IPS DF 19.7 (cell line): ENCODE measurements at places on chromosomes 7 and 10.

DNA sequence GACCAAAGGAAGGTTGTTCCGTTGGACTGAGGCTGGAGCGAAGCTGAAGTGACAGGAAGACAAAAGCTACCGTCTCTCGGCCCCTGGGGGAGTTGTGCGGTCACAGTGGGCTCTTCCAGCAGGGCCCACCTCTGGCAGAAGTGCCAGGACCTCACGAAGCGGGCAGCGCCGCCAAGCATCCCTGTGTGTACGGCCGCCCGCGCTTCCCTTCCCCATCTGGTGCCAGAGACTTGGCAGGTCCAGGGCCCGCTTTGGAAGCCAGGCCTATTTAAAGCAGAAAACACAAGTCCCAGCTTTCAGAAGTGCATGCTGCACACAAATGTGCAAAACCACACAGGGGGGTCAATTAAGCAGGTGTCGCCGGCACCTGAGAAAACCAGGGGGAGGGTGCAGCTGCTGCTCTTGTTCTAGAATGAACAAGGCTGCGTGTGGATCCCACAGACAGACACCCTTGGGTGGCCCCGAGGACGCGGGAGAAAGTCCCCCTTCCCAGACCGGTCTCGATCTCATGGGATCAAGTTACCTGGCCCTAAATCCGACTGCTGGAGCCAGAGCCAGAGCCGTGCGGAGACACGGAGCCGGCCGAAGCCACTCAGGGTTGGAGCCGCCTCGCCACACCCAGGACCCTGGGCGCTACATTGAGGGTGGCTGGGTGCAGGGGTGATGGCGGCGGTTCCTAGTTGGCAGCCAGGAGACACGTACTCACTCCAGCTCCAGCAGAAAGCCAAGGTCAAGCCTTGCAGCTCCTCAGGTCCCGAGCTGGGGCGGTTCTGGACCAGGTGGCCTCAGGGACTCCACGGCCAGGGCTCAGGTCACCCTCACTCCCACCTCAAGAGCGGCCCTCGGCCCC is 51.8 kb upstream of the PPP2R2D start:
- no peak for DNase-seq

- no peak for DNase-seq
These were observed 11.3 kb upstream of the TAS2R40 start for GRCh38 chr7:143210541-143210940.

GRCh38 chr7:91835826-91836368 is 44.6 kb downstream of the MTERF1 start:
- DNase-seq, result no peak

DNA sequence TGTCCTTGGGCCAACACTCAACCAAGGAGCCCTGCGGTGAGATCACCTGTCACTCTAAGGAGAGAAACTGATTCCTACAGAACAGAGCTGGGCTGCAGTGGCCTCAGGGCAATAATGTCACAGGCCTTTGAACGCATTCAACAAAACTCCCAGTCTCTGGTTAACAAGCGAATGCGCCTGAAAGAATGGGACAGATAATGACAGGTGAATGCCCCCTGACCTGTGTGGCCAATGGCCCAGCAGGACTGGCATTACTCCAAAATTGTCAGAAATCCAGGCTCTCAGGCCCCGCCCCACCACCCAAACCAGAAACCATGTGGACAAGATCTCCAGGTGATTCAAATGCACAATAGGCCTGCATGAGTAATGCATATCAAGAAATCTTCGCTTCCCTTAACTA is 277.7 kb upstream of the KLF6 start:
- DNase-seq, result no peak

DNA sequence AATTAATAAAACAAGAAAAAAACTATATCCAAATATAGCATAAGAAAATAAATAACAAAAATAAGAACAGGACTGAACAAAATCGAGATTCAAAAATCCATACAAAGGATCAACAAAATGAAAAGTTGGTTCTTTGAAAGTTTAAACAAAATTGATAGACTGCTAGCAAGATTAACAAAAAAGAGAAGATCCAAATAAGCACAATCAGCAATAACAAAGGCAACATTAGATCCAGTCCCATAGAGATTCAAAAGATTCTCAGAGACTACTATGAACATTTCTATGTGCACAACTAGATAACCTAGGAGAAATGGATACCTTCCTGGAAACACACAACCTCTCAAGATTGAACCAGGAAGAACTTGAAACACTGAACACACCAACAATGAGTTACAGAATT is 534.6 kb downstream of the PCDH15 start:
- no peak for DNase-seq

DNA sequence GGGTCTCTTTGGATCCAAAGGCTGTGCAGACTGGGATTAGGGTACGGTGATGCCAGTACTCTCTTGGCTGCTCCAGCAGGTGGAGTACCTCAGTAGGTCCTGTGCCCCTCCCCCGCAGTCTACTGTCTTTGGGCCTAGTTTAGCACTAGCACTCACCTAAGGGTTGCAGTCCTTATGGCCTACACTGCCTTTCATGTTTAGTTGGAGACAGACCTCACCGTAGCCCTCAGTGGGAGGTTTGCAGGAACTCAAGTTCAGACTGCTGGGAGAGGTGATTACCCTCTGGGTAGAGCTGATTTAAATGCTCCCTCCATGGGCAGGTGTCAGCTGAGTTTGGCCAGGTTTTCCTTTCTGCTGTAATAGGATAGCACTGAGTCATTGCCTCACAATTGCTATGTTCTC is 210.8 kb upstream of the TMEM196 start:
- peak; percentile 23 for DNase-seq

DNA sequence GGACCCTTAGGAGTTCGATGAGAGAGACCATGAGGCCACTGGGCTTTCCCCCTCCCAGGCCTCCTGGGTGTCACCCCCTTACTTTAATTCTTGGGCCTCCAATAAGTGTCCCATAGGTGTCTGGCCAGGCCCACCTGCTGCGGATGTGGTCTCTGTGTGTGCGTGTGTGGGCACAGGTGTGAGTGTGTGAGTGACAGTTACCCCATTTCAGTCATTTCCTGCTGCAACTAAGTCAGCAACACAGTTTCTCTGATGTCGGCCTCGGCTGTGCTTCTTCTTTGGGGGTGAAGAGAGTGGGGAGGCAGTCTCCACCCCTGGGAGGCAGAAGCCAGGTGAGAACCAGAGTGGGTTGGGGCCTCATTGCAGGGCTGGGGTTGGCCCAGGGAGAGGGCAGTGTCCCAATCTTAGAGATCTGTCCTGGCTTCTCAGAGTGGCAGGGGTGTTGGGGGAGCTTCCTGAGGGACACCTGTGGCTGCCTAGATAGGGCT is 1.5 kb downstream of the PVRIG start:
- no peak for DNase-seq

DNA sequence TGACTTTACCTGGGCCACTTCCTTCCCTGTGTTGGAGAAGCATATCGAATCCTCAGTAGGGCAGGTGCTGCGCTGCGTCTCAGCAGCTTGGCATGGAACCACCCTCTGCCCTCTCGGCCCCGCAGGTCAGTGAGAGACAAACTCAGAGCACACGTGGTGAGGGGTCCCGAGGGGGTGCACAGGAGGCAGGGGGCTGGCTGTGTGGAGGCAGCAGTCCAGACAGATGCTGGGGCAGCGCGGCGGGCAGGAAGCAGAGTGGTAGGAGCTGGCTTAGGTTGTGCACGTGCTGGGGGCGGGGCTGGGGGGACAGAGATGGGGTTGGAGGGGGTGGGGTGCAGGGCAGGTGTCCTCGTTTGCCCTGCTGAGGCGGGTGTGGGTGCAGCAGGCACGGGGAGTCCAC is 33.1 kb downstream of the NUB1 start:
- no peak for DNase-seq

GRCh38 chr10:30172673-30173072 is 113.3 kb upstream of the JCAD start:
- DNase-seq, result no peak

- DNase-seq, result no peak
These were observed 1019.0 kb upstream of the C7orf33 start for GRCh38 chr7:147571436-147572185.

- DNase-seq, result no peak
These were observed 10.1 kb downstream of the KIF5B start for GRCh38 chr10:32046151-32046550.

DNA sequence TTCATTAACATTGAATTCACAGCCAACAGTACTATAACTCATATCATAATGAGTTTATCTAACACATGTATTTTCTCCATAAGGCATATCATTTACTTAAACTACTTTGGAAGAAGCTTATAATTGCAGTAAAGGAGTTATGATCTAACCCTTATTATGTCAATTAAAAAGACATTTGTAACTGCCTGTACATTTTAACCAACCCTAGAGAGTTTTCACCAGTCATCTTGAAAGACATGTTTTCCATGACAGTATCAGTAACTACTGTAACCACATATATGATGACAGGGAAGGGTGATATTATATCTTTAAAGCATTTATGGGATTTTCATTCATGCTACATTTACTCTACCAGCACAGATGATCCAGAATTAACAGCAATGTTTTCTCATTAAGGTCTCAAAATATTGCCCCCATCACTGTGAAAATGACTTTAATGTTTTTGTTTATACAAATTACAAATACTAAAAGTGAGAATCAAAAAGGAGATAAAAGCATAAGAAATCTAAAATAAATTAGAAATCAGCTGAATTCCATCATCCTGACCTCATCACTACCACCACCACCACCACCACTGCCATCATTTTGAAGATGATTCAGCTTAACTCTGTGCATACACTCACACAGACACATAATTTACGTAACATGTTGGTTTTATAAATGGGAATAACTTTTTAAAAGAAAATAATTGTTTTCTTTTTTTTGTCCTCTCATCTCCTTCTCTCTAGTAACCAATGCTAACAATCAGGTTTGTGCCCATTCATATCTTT is 53.6 kb downstream of the MKLN1 start:
- no peak for DNase-seq

- no peak for DNase-seq
These were observed 172.3 kb downstream of the CHRM2 start for GRCh38 chr7:137040745-137041144.

- DNase-seq, result no peak
These were observed 20.6 kb downstream of the HNRNPA2B1 start for GRCh38 chr7:26179826-26180497.

DNA sequence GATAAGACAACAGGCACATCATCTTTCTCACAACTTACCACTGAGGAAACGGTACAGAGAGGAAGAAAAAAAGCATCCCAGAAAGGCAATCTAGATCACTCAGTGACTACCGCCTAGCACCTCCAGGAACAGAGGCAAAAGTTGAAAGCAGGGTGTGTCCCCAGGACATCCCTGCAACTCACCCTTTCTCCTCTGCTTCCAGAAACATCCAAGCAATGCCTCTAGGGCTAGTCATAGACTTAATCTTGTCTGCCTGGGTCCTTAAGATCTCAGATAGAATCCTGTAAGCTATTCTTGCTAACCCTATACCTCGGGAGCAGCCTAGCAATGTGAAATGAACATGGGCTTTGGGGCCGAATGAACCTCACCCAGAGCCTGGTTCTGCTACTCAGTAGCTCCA is 18.8 kb upstream of the PDCD4 start:
- DNase-seq, result no peak

- DNase-seq, result no peak
These were observed 8.4 kb downstream of the LAMB1 start for GRCh38 chr7:107994421-107995030.

GRCh38 chr7:17406738-17407137 is 108.3 kb downstream of the AHR start:
- DNase-seq, result no peak

DNA sequence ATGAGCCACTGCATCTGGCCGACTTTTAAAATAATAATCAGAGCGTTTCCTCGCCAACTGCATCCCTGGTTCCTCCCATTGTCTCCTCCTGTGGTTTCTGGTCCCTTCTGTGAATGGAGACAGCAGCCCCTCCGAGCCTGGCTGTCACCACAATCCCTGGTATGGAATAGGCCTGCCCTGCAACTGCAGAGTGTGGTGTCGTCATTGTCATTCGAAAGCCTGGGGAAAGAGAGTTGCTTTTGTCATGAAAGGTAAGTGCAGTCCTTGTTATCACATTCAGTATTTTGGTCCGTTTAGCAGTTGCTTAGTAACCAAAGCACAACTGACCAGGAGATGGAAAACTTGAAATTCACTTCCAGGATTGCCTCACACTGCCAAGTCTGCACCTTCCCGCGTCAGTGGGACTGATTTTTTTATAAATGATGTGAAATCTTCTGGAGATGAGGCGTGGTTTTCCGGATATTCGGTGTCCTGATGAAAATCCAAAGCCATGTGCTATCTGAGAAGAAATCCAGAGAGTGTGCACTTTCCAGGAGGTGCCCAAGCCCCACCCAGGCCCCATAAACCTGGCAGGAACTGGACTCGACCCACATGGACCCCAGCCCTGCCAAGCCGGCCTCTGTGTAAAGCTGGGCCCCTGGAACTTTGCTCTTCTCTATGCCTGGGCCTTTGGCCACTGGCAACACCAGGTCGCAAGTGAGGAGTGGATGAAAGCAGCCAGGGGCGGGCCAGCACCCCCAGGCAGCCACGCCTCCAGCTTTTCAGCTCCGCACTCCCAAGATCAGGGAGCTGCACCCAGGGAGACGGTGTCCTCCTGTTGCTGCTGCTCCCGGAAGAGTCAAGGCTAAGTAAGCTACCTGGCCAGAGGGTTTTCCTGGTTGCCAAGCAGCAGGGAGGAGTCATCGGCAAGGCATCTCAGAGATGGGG is 133.7 kb upstream of the SH2B2 start:
- DNase-seq, result peak; percentile 83

DNA sequence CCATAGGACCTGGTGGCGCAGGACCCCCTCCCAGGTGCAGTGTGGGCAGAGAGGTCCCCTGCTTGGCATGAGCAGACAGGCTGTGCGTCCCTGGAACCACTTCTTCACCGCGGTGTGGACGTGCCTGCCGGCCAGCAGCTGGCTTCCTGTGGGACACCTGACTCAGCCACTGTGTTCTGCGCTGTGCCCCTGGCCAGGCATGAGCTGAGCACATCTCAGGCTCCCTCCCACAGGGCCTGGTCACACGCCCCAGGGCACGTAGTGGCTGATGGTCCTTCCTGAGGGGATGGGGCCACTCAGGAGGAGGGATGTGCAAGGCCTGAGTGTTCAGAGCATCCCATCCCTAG is 3.5 kb upstream of the DEPP1 start:
- DNase-seq, result no peak

GRCh38 chr7:156173748-156174353 is 361.6 kb upstream of the SHH start:
- DNase-seq, result no peak

DNA sequence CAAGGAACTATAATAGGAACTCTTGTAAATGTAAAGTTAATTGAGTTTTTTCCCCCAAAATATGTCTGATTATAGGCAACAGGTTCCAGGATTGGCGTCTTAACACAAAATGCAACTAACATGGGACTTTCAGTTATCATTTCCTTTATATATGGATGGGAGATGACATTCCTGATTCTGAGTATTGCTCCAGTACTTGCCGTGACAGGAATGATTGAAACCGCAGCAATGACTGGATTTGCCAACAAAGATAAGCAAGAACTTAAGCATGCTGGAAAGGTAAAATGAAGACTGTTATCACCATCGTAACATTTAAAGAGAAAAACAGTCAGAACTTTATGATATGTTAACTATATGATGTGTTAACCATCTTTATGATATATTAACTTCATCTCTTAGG is 63.7 kb downstream of the SP8 start:
- no peak for DNase-seq

GRCh38 chr10:124589491-124590041 is 127.9 kb downstream of the LHPP start:
- DNase-seq, result no peak
